ENCODE measurements at places on chromosomes 5 and 9.

DNA sequence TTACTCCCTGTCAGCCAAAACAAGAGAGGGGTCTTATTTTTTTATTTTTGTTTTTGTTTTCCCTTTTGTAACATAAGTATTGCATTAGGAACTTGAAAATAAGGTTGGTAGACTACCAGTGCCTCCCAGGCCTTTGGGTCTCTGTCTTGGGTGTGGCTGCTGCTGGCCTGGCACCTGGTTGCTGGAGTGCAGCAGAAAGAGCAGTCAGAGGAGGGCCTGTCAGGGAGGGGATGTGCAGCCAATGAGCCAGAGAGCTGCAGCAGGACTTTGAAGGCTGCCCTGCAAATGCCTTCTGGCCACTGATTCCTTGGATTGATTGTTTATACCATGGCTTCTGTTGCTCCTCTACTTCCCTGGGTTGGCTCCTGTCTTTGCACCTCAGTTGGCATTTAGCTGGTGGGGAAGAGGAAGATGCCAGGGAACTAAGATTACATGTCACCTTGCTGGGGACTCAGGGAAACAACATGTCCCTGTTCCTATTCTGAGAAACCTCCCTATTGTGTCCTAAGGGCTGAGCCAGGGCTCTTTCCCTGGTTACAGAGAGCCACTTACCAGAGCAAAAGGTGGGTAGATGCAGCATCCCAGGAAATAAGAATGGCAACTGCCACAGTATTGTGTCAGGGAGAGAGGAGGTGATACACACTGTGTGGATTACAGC is 66.6 kb downstream of the ANGPTL2 start:
- no peak for DNase-seq

- DNase-seq = no peak
Observed at GRCh38 chr5:13536933-13537332, 407.6 kb downstream of the DNAH5 start.

DNA sequence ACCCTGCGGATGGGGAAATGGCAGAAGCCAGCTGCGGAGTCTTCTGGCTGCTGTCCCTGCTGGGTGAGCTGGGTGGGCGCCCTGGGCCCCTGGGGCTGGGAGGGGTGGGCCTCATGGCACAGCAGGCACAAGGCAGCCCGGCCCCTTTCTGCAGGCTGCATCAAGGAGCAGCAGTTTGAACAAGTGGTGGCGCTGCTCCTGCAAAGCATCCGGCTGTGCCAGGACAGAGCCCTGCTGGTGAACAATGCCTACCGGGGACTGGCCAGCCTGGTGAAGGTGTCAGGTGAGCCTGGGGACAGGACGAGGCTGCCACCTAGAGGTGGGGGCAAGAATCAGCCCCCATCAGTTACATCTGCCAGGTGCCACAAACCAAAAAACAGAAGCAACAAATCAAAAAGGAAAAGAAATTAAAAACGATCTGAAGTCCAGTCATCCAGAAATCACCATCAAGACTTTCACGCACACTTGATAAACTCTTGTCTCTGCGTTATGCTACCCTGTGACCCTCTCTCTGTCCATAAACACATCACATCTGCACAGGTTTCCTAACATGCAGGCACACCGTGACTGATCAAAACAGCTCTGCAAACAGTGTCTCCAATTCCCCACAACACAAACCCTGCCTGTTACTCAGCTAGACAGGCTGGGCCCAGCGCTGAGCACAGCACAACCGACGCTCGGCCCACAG is 13.9 kb downstream of the REXO4 start:
- peak; percentile 68 for DNase-seq

DNA sequence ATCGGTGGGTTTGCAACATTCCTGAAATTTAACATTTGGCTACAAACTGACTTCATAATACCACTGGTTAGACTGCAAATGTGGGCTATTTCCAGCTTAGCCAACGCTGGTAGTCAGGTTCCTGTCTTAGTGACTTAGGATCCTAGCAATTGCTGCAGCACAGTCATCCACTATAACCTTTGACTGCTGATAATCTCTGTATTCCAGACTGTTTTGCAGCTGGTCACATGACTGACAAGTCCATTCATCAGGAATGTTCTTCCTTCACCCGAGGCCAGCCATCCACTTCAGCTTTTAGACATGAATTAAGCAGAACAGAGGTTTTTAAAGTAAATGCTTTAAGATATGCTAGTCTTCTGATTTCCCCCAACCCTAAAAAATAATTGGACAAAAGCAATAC is 425.9 kb upstream of the MPDZ start:
- no peak for DNase-seq

DNA sequence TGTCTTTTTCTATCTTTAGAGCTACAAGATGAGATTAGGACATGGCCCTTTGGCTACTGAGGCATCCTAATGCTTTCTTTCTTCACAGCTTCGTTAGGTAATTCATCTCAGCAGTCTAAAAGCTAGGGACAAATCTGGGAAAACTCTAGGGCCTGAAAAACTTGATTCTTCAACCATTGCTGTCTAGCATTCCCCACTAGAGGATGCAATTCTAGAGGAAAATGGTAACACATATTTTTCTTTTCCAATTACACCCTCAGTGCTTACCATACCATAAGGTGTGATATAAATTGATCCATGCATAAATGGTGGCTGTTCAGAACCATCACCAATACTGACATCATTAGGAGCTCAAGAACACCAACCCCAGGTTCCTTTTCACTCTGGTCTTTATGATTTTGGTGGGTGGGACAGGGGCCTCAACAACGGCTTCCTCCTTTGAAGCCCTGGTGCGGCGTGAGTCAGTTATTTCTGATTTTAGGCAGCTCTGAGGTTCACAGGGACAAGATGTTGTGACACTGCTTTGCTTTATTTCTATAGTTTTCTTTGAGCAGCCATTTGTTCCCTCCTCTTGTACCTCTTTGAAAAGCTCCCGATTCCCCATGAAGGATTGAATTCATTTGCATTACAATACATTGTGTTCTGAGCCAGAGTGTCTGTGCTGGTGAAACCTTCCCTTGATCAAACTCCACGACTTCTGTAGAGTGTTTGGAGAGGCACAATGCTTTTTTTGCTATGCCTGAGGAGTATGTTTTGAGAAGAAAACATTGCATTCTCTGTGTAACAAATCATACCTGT is 526.0 kb upstream of the TRPC7 start:
- DNase-seq = no peak

DNA sequence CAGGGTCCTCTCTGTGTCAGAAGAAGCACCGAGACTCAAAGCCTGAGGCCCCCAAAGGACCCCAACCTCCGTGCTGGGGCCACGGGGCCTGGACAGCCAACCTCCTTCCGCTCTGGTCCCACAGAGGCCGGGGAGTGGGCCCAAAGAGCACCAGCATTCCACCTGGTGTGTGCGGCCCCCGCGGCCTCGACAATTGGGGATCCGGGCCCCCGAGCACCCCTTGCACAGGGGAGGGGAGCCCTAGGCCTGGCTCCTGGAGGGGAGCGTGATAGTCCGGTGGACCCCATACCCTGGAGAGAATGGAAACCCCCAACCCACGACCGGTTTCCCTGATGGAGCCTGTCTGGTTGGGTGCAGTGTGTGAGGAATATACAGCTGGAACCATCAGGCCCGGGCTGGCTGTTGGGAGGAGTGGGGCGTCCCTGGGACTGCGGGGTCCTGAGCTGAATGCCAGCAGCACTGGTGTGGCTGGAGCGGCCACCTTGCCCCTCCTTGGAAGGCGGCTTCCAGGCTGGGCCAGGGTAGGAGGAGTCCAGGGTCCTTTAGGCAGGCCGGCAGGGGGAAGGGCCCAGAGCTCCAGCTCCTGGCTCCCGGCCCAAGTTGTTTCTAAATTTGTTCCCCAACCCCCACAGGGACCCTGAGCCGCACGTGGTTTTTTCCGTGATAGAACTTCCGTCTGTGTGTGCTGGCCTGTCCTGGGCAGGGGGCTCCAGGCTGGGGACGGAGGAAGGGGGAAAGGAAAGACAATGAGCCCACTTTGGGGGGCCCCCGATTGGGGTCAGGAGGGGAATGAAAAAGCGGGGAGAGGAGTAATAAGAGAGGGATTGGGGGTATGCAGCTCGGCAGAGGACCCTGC is 825 bp upstream of the TOR4A start:
- DNase-seq = no peak

DNA sequence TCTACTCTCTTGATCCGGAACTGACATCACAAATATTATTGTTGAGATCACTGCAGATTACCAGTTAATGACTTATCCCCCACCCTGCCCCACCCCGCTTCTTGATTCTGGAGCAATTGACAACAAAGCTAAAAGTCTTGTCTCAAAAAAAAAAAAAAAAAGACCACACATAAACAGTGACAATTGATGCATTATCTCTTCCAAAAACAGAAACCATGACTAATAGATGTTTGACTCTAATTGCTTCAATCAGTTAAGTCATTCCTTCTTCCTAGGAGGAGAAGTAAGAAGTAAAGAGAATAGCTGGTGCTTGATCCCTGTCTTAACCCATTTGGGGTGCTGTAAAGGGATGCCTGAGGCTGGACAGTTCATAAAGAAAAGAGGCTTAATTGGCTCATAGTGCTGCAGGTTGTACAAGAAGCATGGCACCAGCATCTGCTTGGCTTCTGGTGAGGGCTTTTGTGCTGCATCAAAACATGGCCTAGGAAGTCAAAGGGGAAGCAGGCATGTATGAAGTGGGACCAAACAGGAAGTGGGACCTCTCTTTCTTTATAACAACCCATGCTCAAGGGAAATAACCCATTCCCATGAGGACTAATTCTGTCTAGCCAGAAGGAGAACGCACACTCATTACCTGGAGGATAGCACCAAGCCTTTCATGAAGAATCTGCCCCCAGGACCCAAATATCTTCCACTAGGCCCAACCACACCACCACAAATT is 158.7 kb downstream of the TMEM167A start:
- DNase-seq = no peak

DNA sequence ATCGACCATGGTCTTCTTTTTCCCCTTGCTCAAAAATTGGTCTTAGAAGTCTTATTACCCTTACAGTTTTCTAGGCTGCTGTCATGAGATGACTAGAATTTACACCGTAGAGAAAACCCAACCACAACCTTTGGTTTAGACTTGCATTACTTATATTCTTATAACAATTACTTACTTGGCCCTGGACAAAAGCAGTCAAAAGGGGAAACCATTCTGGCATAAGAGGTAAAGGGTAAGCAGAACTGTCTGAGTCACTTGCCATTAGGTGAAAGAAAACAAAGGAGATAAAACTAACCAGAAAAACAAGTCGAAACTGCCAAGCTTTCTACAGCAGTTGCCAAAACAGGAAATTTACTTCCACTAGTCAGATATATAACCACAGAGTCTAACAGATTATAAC is 17.9 kb downstream of the TMEM245 start:
- DNase-seq = no peak

GRCh38 chr9:114319147-114319546 is 3.8 kb upstream of the ORM1 start:
- no peak for DNase-seq

GRCh38 chr5:58066076-58066475 is 393.8 kb downstream of the PLK2 start:
- no peak for DNase-seq

- DNase-seq = no peak
Observed at GRCh38 chr5:149793256-149793550, 63.1 kb downstream of the PPARGC1B start.

DNA sequence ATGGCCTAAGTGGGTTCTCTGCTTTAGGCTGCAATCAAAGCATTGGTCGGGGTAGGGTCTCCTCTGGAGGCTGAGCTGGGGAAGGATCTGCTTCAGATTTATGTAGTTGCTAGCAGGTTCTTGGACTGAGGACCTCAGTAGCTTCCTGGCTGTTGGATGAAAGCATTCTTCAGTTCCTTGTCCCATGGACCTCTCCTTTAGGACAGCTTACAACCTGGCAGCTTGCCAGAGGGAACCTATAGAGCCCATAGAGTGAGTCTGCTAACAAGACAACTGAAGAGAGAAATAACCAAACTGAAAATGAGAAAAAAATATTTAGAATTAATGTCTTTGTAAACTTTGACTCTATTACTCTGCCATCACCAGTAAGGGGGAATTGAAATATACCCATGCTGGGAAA is 12.4 kb downstream of the MRPS30 start:
- DNase-seq = no peak

- no peak for DNase-seq
Observed at GRCh38 chr9:89060790-89061189, 69.5 kb downstream of the S1PR3 start.

DNA sequence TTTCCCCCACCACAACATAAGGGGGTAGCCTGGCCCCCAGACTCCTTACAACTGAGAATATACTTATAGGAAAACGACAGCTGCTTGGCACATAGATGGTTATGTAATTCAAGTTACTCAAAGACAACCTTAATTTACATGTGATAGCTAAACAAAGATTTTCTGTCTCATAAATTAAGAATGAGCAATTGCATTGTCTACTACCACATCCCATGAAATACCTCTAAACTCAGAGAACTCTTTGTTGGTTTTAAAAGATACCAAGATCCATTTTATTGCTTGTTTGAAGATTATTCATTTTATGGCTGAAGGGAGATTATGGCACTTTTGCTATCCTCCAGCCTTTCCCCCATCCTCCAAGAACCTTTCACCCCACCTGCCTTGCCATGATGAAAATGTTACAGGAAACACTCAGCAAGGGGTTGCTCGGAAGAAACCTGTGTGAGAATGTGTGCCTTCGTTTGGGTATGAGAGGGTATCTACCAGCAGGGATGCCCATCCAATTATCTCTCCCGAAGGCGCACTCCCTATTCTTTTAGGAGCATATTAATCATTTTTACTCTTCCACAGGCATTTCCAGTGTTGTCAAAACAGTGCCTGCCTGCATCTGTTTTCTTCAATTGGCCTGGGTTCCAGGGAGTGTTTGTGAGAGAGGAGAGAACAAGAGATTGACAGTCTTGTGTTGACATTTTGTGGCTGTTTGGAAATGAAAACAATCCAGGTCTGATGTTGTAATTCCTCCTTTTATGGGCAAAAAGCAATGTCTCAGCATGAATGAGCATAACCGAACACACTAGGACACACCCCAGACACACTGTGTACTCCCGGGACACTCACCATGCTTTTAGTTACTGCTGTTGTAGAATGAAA is 208.0 kb upstream of the ANKRD55 start:
- DNase-seq = no peak
